AG09309 (cell line): ENCODE measurements at places on chromosomes 16 and 17.

- DNase-seq = no peak
Observed at GRCh38 chr16:12113523-12114345, 137.2 kb downstream of the SNX29 start.

DNA sequence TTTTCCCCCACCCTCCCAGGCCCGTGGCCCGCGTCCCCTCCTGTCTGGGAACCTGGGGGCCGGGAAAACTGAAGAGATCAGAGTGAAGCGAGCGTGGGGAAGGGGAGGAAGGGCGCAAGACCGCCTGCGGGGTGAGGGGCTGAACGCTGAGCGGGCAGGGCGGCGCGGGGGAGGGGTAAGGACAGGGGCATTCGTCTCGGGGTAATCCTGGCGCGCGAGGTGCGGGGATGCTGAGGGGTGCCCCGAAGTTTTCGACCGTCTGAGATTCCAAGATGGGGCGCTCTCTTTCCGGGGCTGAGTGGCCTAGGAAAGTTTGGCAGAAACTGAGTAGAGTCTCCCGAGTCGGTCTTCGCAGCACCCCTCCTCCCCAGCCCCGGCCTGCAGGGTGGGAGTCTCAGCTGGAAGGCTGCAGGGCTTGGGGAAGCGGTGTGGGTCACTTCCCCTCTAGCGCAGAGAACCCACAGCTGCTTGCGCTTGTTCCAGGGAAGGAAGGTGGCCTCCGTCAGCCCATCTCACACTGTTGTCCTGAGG is 555 bp downstream of the TTYH2 start:
- no peak for DNase-seq

DNA sequence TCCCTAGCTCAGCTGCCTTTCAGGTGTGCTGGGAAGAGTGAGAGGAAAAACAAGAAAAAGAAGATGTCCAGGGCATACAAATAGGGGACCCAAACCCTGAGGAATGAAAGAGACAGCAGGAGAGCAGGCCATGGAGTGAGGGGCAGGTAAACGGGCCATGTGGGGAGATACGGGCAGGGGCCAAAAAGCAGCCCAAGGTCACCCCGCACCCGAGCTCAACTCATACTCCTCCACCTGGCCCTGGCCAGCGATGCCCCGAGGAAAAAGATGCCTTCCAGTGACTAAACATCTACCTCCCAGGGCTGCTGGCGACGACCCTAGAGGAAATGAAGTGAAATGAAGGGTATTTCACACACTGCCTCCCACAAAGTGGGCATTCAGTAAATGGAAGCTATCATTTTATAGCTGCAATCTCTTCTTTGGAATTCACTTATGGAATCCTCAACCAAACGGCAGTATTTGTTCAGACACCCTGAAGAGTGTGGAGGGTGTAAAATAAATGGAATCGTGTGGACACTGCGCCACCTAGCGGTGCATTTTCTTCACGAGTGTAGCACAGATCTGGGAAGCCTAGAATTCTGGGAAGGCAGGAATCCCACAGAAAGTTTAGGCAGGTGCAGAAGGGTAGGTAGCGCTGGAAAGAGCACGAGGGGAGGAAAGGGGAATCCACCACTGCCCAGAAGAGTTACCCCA is 14.9 kb downstream of the ELAC2 start:
- DNase-seq = peak; percentile 40

- DNase-seq = peak; percentile 69
Observed at GRCh38 chr16:71961066-71962039, 38.8 kb downstream of the PKD1L3 start.

- DNase-seq = no peak
Observed at GRCh38 chr16:23679274-23679985, 741 bp downstream of the PLK1 start.

GRCh38 chr17:21043296-21044232 is 753 bp upstream of the USP22 start:
- peak; percentile 93 for DNase-seq

GRCh38 chr16:55943267-55943666 is 68.1 kb upstream of the CES5A start:
- no peak for DNase-seq
